ENCODE measurements at places on chromosomes 12 and 14. TPM values are rescaled to one million over a fixed set of nuclear protein-coding genes. Genes with fewer than 3 reads are reported as not detected.

DNA sequence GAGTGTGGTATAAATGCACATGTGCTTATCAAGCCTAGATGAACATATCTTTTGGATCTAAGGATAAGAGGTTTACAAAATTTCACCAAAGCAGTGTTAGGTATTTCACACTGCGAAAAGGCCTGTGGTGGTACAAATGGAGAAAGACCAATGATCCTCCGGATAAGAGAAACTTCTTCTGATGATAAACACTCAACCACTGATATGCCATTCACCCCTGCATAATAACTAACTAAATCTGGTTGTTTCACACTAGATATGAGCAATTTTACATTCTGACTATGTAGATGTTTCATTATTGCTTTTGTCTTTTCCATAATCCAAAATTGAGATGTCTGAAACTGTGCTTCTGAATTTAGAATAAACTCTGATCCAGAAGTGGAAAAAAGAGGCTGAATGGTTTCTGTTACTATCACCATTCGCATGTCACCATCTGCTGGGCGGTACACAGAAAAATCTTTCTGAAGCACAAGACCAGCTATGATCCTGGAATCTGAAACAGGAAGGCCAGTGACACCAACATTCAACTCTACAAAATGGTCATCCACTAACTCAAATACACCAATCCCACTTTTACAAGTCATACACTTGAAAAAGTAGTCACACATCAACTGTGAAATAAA is 1.3 kb downstream of the BBS10 start:
- DNase-seq = no peak

TSPAN11 gene
- total RNA-seq = 9.4 TPM

TMEM117 gene
- total RNA-seq = 1.0 TPM

CLEC2A gene
- not detected for total RNA-seq

- DNase-seq = no peak
Observed at GRCh38 chr12:97968641-97969197, 506.1 kb downstream of the RMST start.

USP44 gene
- 7.7 TPM for total RNA-seq

DNA sequence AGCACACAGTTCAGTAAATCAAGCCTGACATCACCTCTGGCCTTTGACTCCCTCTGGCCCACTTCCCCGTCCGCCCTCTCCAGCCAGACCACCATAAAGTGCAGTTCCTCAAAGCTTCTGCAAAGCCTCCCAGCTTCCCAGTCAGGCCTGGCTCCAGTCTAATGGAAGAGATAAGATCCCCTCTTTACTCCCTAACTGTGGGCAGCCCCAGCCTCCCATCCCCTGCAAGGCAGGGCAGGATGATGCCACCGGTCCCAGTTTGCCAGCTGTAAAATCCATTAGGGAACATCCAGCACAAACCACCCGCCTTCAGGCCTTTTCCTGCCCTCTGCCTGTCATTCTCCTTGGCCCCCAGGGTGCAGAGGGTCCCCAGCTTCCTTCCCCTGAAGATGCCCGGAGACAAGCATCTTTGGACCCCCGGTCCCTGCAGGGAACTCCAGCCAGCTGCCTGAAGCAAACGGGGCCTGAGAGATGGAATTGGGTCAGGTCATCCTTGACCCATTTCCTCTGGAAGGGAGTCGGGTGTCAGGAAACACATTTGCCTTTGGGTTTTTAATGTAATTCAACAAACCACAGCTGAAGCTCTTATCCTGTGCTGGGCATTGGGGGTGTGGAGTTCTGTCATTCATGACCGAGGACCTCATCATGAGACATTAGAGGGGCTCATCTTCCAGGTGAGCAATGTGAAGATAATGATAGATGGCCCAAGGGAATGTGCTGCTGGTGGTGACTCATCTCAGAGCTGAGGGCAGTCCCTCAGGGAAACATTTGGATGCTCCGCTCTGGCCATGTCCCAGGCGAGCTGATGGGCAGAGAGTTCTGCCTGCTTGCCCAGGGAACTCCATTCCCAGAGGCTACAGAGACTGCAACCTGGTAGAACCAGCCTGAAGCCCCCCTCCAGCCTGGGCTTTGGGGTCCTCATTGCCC is 93.8 kb upstream of the CLMN start:
- DNase-seq = no peak

DNA sequence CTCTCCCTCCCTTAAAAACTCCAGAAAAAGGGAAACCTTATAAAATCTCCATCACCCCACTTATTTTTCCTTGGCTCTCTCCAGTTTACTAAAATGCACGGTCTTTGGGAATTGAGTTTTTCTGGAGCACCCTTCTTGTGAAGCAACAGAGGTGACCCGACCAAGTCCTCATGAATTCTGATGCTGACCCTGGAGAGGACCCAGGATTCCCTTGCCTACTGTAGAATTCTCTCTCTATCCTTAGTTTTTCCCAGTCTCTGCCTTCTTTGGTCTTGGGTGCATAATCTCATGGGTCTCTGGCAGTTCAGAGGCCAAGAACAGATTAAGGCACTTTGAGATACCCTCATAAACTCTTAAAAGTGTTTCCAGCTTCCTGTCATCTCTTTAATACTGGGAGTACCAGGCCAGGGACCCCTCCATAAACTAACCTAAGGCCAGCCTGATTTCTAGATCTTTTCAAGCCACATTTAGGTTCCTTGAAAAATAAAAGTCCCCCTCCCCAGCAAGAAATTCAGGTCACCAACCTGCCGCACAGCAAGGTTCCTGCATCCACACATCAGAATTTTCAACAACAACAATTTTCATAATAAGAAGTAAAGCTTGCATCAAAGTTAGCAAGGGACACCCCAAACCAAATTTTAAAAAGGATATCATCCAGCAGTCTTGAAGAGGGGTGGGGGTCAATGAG is 5.1 kb upstream of the HOXC4 start:
- DNase-seq = no peak

- no peak for DNase-seq
Observed at GRCh38 chr12:108352591-108352990, 13.5 kb upstream of the CMKLR1 start.

ACOT4 gene
- total RNA-seq = 0.61 TPM

LACRT gene
- not detected for total RNA-seq

KIF26A gene
- 5.9 TPM for total RNA-seq

- DNase-seq = no peak
Observed at GRCh38 chr12:109491671-109492070, 14.2 kb downstream of the UBE3B start.

- no peak for DNase-seq
Observed at GRCh38 chr14:36069535-36069900, 107.0 kb downstream of the PTCSC3 start.

DNA sequence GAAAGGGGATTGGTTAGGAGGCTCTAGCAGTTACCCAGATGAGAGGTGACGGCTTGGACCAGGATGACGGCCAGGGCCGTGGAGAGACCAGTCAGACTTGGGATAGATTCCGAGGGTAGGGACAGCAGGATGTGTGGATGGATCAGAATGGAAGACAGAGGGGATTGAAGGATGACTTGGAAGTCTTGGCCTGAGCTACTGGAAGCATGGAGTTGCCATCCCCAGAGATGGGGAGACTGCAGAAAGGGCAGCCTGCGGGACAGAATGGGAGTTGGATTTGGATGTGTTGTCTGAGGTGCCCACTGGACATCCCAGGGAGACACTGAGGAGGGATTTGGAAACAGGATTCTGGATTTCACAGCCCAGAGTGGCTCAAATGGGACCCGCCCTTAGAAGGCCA is 102.3 kb downstream of the CALM1 start:
- DNase-seq = no peak

RIC8B gene
- total RNA-seq = 23.1 TPM

GRCh38 chr12:109827566-109828550 is 5.3 kb downstream of the TRPV4 start:
- no peak for DNase-seq

- no peak for DNase-seq
Observed at GRCh38 chr12:96548384-96548783, 59.0 kb downstream of the CFAP54 start.

- no peak for DNase-seq
Observed at GRCh38 chr14:63308723-63309317, 9.9 kb downstream of the GPHB5 start.

- peak; percentile 94 for DNase-seq
Observed at GRCh38 chr12:130871286-130872178, at the start of gene RAN. Gene RAN, plus strand, starts transcription at chr12:130872066. Its CDS starts 528 bp downstream, at chr12:130872594.

NPFF gene
- not detected for total RNA-seq

GRCh38 chr12:13024531-13024916 is 19.7 kb upstream of the FAM234B start:
- no peak for DNase-seq

DNA sequence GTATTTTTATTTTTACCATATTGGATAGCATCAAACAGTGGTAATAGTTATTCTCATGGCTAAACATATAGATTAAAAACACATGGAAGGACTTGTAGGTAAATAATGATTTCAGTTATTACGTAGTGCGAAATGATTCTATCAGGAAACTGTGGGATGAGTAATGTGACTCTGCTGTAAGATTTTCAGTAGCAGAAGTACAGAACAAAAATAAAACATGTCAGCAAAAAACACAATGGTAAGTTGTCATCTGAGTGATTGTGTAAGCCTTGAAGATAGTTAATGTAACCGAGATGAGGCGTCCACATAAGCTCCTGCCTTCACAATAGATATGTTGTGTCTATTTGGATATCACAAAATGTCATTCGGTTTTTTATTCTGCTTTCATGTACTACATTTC is 99.8 kb downstream of the BORCS5 start:
- no peak for DNase-seq

DNA sequence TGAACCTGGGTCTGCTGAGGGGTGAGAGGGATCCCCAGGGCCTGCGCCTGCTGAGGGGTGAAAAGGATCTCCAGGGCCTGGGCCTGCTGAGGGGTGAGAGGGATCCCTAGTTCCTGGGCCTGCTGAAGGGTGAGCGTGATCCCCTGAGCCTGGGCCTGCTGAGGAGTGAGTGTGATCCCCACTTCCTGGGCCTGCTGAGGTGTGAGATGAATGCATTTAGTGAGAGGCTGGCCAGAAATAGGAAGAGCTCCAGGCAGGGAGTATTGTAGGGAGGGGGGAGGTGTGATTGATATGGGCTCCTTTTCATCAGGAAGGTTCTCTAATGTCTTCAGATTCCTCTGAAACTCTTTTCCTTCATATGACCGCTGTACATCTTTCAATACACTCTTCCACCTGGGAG is 43.0 kb downstream of the FAM186A start:
- DNase-seq = no peak

AGAP2 gene
- 0.29 TPM for total RNA-seq

GRCh38 chr14:22300646-22301045 is 288.4 kb downstream of the DAD1 start:
- DNase-seq = no peak

TAS2R42 gene
- not detected for total RNA-seq

GRCh38 chr12:70178038-70178437 is 65.2 kb upstream of the CNOT2 start:
- DNase-seq = no peak

CCDC196 gene
- total RNA-seq = not detected

DNA sequence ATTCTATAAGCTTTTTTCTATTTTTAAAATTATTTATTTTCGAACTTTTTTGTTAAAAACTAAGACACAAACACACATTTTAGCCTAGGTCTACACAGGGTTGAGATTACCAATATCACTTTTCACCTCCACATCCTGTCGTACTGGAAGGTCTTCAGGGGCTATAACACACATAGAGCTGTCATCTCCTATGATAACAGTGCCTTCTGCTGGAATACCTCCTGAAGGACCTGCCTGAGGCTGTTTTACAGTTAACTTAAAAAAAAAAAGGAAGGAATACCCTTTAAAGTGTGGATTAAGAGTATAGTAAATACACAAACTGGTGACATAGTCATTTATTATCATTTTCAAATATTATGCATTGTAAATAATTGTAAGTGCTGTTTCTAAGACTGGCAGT is 43.0 kb downstream of the RASSF8 start:
- DNase-seq = no peak

- no peak for DNase-seq
Observed at GRCh38 chr12:95231190-95231589, 13.6 kb downstream of the VEZT start.

MYRFL gene
- total RNA-seq = not detected

GRCh38 chr12:49942921-49943624 is 7.5 kb upstream of the AQP2 start:
- no peak for DNase-seq

DNA sequence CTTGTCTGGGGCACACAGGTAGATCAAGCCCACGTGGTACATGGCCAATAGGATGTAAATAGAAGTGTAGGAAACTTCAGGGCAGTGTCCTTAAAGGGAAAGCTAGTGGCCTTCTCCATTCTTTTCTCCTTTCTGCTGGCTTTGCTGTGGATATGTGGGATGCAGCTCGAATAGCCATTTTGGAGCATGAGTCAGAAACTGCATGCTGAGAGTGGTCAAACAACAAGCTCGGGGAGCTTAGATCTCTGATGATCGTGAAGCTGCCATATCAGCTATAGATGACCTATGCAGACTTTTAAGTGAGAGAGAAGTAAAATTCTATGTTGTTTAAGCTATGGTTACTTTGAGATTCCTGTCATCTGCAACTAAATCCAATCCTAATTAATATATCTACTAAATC is 241.3 kb upstream of the DAAM1 start:
- DNase-seq = no peak

GRCh38 chr12:64025174-64025958 is 180.9 kb downstream of the SRGAP1 start:
- DNase-seq = no peak

CLEC1B gene
- total RNA-seq = not detected

FGD4 gene
- total RNA-seq = 15.9 TPM

TC2N gene
- 25.4 TPM for total RNA-seq

All from uterus (tissue), 4 donors.